ENCODE measurements at places on chromosomes 7 and 10. TPM values are rescaled to one million over a fixed set of nuclear protein-coding genes. Genes with fewer than 3 reads are reported as not detected.

UTF1 gene
- total RNA-seq = not detected

MYL7 gene
- 0.25 TPM for total RNA-seq

HELLS gene
- 18.7 TPM for total RNA-seq

ENKUR gene
- total RNA-seq = 3.7 TPM

RBM17 gene
- 36.9 TPM for total RNA-seq

C7orf57 gene
- total RNA-seq = 1.2 TPM

LRIT1 gene
- total RNA-seq = not detected

ZNF485 gene
- 6.6 TPM for total RNA-seq

EPHB4 gene
- 10.3 TPM for total RNA-seq

OAT gene
- 119 TPM for total RNA-seq

ABCC2 gene
- 0.49 TPM for total RNA-seq
